ENCODE measurements at places on chromosomes 13 and 19.

GRCh38 chr13:62537593-62537992, 1121.9 kb upstream of the PCDH20 start:
- no peak for DNase-seq

- no peak for DNase-seq
Observed at GRCh38 chr13:64505336-64505910, 2724.7 kb downstream of the PCDH9 start.

DNA sequence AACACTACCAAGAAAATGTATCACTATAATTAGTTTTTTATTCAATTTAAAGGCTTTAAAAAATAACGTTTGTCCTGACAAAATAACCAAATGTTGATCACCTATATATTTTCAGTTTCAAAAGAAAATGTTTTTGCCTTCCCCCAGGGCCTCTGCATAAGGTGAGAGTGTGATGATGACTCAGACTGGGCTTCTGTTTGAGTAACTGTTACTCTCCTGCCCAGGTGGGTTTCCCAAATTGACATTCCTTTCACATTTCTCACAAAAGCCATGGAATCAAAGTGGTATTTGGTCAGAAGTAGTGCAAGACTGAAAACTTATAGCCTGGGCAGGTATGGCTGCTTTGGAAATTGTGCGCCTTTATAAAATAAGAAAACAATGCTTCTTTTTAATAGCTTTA, 180.6 kb downstream of the COG6 start:
- no peak for DNase-seq

- DNase-seq: no peak
Observed at GRCh38 chr19:40312533-40312932, 27.4 kb upstream of the AKT2 start.

DNA sequence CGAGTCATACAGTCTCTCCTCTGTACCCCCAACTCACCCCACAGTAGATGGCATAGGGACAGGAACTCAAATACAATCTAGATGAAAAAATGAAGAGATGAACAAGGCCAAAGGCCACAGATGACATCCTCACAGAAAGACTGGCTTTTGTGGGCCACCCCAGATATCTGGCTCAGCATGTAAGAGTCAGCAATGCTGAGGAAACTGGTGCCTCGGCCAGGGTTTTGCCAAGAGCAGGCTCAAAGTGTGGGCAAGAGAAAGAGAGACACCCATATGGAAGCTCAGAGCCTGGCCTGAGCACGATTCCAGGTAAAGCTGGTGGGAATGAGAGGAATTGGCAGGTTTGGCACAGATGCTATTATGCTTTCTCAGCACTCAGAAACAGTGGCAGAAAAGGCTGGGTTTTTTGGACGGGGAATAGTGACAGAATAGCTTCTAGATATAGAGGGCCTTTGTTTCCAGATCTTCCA, 460.6 kb downstream of the FOXO1 start:
- DNase-seq: no peak

- DNase-seq: no peak
Observed at GRCh38 chr19:11169896-11170678, 14.5 kb upstream of the SPC24 start.

DNA sequence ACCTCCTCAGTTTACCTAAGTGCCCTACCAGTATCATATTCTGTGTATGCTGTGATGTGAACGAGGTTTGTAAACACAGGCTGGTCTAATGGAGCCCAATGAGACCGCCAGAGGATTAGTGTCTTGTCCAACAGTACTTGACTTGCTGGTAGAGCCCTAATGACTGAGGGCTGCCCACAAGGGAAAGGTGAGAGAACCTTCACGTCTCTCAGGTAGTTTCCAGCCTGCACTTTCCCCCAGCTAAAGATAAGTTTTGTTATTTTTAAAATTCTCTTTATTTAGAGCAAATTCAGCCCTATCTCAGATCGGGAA, 498 bp upstream of the RBM26 start:
- no peak for DNase-seq

DNA sequence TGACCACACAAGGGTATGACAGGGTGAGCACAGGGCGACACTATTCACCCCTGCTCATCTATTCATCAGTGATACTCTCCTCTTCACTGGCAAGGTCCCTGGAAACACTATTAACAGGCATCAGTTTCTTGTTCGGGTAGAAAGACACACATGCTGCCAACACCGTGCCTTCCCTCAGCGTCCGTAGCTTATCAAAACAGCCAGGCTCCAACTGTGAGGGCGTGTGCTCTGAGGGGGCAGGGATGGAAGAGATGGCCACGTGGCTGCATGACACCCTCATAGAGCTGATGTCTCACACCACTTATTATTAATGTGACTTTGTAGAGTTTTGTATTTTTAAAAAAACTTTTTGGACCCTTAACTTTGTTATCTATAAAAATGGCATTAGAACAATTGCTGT, 160.3 kb downstream of the ITGBL1 start:
- DNase-seq: no peak

DNA sequence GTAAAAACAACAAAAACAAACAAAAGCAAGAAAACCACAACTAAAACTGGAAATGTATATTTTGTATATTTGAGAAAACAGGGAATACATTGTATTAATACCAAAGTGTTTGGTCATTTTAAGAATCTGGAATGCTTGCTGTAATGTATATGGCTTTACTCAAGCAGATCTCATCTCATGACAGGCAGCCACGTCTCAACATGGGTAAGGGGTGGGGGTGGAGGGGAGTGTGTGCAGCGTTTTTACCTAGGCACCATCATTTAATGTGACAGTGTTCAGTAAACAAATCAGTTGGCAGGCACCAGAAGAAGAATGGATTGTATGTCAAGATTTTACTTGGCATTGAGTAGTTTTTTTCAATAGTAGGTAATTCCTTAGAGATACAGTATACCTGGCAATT, 17.1 kb downstream of the KLF5 start:
- DNase-seq: no peak

DNA sequence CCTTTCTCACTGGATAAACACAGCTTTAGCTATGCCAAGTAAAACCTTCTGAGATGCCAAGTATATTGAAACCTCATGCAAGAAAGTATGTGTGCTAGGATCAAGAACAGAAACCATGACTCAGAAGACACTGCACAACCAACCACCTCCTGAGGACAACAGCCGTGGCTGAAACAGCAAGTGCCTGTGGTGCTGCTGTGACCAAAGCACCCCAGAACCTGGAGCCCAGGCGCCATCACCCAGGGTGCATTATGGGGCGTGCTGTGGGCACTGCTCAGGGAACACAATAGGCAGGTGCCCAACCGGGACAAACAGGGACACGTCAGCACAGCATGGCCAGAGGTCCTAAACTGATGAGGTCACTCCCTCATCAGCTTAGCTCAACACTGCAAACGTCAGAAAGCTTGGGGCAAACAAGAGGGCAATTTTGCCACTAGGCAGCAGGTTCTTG, 101.3 kb upstream of the SLC15A1 start:
- DNase-seq: no peak
